Activated CD8-positive, alpha-beta memory T cell treated with anti-CD3 and anti-CD28 coated beads for 4 hours (primary cell): ENCODE measurements at places on chromosomes 11 and 22.

GRCh38 chr11:117923275-117923674 lies 5.9 kb downstream of the TMPRSS13 start:
- no peak for DNase-seq

DNA sequence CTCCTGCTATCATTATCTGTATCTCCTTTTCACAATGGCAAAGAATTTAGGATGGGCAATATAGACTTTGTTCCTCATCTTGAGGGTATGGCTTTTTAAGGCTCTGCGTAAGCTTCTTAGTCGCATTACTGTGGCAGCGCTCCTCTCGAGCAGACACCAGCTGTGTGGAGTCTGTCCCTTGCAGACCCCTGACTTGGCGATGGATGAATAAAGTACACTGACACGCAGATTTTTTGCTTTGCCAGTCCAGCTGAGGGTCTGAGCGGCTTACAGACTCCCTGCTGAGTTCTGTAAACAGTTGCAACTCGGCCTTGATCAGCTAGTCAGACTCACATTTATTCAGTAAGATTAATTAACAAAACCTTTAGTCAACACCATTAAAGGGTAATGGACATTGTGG lies 390.0 kb upstream of the CNTN5 start:
- DNase-seq, result no peak

DNA sequence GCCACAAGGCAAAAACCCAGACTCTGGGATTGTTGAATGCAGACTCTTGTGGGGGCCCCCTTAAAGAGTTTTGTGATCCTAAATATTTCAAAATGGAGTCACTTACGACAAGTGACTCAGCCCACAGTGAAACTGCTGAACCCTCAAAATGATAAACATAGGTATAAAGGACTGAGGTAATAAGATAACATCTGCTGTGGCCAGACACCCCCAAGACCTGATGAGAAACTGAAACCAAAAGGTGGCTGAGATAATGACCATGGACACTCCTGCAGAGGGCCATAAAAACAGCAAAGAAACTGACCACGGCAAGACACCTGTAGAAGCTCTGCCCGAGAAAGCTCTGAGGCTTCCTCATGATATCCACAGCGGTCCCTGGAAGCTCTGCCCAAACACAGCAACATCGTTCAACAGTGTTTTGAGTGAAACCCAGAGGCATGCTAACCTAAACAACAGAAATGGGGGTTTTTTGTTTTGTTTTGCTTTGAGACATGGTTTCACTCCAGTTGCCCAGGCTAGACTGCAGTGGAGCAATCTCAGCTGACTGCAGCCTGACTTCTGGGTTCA lies 1.6 kb upstream of the PLAAT4 start:
- DNase-seq, result no peak

- DNase-seq, result no peak
These were observed 23.5 kb downstream of the TTC28 start for GRCh38 chr22:28656181-28656580.

GRCh38 chr22:31092161-31092560 lies 11.0 kb downstream of the SMTN start:
- DNase-seq, result no peak

DNA sequence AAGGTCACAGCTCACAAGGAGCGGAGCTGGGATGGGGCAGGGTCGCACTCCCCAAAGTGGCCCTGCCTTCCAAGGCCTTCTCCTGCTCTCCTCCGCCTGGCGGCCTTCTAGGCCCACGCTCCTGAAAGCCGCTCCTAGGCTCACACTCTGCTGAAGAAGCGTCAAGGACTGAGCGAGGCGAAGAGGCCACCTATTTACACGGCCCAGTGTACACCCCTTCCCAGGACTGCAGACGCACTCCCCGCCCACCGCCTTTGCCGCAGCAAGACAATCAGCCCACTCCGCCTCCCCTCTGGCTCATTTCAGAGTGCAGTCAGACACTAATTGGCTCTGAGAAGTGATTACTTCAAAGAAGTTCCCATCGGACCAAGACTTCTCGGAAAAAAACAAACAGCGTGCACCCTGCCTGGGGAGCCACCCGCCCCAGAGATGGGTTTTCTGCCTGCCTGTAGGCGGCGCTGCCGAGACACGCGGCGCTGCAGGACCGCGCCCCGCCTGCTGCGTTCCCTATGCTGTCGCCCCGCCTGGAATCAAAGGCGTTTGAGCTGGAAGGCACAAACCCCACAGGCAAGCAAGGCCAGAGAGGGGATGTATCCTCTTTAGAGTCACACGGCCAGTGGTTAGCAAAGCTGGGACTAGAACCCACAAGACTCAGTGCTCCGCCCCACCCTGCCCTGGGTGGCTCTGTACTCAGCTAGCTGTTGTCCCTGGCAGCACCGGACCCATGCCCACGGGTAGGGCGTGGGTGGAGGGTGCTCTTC lies 414.8 kb downstream of the BUD13 start:
- DNase-seq, result no peak

GRCh38 chr22:26463688-26464087 lies 19.9 kb downstream of the HPS4 start:
- no peak for DNase-seq

GRCh38 chr22:23242473-23243001 lies 62.2 kb downstream of the BCR start:
- DNase-seq, result no peak

GRCh38 chr11:123338266-123338800 lies 91.7 kb upstream of the GRAMD1B start:
- no peak for DNase-seq
